ENCODE measurements at places on chromosomes 3 and 15. TPM values are rescaled to one million over a fixed set of nuclear protein-coding genes. Genes with fewer than 3 reads are reported as not detected.

The GOLGA8G gene
- not detected for total RNA-seq

The MAP6D1 gene
- 3.2 TPM for total RNA-seq

The USP50 gene
- total RNA-seq: not detected

The FMN1 gene
- total RNA-seq: 6.7 TPM

The OR5K2 gene
- total RNA-seq: not detected

The CFAP161 gene
- total RNA-seq: not detected

The TFRC gene
- 63.2 TPM for total RNA-seq

The KIF15 gene
- total RNA-seq: 15.5 TPM

The ROPN1 gene
- not detected for total RNA-seq

All from bronchus fibroblast of lung (primary cell).